Activated CD4-positive, alpha-beta T cell treated with anti-CD3 and anti-CD28 coated beads, Interleukin-2, amount 50 U/mL, for 16 hours (primary cell): ENCODE measurements at places on chromosomes 12 and 14.

- DNase-seq, result peak; percentile 89
Measured at GRCh38 chr12:6953442-6954315, 2.5 kb downstream of the PTPN6 start.

DNA sequence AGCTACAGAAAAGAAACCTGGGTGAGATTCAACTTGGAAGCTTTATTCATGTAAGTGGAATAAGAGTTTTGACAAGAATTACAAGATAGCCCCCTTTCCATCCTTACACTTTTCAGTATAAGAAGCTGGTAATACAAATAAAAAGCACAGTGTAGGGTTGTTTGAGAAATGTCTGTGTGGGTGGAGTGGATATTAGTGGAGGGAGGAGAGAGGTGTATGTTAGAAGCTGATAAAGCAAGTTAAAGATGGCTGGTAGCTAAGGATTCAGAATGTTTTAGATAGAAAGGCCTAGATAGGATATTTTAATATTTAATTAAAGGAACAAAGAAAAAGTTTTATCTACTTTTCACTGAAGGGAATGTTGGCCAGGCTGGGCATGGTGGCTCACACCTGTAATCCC lies 12.5 kb downstream of the CFAP54 start:
- no peak for DNase-seq

- DNase-seq, result peak; percentile 0
Measured at GRCh38 chr14:26917086-26917485, 319.3 kb upstream of the NOVA1 start.

DNA sequence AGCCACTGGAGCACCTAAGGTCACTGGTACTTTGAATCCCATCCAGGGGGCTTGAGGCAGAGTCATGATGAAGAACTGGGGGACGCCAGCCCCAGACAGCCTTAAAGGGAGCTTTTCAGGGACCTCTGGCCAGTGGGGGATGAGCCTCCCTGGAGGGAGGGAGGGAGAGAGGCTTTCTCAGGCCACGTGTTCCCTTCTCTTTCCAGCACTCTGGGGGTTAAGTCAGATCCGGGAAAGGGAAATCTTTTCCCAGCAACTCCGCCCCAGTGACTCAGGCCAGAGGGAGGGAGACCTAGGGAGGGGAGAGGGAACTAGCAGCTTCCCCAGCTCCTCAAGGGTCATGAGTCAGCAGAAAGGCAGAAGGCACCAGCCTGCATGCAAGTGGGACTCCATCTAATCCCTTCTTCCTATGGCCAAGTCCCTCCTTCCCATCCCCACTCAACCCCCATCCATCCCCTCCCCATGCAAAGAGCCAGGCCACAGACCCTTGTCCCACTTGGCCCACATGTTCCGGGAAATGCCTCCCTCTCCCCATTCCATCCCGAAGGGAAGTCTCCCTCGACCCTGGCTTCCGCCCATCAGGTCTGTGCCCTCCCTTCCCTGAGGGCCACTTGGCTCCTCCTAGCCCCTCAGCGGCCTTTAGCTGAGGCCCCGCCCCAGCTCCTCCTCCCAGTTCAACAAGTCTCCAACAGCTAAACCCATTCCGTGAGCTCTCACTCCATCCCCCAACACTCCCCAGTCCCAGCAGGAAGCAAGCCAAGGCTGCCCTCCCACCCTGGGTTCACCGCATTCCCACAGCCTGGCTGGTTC lies 5.6 kb downstream of the TNFRSF1A start:
- DNase-seq, result peak; percentile 77
